ENCODE measurements at places on chromosomes 11 and 22. TPM values are rescaled to one million over a fixed set of nuclear protein-coding genes. Genes with fewer than 3 reads are reported as not detected.

DNA sequence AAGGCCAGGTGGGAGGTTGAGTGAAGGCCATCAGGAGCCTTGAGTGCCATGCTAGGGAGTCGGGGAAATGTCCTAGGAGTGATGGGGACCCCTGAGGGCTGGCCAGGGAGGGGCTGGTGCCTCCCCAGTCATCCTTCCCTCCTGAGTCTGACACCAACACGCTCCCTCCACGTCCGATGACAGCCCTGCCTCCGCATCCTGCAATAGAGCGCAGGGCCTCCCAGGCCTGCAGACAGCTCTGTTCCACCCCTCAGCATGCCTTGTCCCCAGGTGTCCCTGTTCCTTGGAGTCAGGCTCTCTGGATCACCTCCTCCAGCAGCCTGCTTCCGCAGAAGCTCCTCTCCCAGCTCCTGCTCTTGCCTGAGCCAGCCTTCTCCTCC, 3.1 kb downstream of the RAC2 start:
- peak overlapping the region; percentile 57 for H3K27ac ChIP-seq
- peak overlapping the region; percentile 98 for H3K4me3 ChIP-seq
- H3K4me1 ChIP-seq, result peaks cover 91% of the 10 kb centered on the region
- H3K36me3 ChIP-seq, result peaks cover 65% of the 10 kb centered on the region
- H3K27me3 ChIP-seq, result peaks cover 3% of the 10 kb centered on the region

- H3K27me3 ChIP-seq, result no peaks in the 10 kb centered on the region
- H3K36me3 ChIP-seq, result no peaks in the 10 kb centered on the region
- H3K4me1 ChIP-seq, result no peaks in the 10 kb centered on the region
- no peak overlapping the region for H3K4me3 ChIP-seq
- DNase-seq, result no peak
- H3K27ac ChIP-seq, result no peak overlapping the region
Measured at GRCh38 chr11:129637473-129637872, 178.2 kb upstream of the TMEM45B start.

DNA sequence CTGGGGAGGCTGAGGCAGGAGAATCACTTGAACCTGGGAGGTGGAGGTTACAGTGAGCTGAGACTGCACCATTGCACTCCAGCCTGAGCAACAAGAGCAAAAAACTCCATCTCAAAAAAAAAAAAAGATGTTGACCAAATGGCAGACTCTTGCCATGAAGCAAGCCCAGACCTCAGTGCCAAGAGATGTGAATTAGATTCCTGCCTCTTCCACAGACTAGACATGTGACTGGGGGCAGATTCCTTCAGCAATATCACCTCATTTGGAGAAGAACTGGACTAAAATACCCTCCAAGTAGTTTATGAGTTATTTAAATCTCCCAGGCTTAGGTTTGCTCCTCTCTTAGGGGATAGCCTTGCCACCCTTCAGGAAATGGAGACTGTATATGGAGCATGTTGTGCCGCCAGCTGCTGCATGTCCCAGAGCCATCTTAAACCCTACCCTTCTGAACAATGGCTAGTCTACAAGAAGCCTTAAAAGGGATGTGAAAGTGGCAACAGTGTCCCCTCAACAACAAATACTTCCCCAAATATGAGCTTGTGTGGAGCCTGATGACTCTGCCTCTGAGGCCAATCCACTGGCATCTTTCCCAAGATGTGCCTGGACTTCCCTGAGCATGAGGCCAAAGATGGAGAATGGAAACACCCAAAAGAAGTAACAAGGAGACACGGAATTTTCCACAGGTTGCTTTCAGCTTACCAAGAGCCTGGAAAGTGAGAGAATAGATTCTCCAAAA, 763 bp upstream of the MS4A7 start:
- DNase-seq, result peak; percentile 5
- H3K27me3 ChIP-seq, result no peaks in the 10 kb centered on the region
- H3K4me1 ChIP-seq, result no peaks in the 10 kb centered on the region
- no peaks in the 10 kb centered on the region for H3K36me3 ChIP-seq

DNA sequence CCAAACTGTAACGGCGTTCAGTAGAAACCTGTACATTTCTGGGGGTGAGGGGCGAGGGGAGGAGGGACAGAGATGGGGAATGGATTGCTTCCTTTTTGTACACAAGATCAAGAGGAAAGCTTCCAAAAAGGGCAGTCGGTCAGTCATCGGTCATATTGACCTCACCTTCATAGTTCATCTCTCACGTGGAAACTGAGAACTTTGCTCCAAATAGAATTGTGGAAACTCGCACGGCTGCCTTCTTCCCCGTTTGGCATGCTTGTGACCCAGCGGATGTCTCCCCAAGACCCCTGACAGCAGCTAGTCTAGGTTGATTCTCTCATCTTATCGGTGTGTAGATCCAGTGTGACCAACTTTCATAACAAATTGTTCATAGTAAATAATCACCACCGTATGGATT, 47.6 kb downstream of the KCNC1 start:
- H3K27me3 ChIP-seq, result no peaks in the 10 kb centered on the region
- H3K27ac ChIP-seq, result no peak overlapping the region
- no peak for DNase-seq
- H3K4me1 ChIP-seq, result no peaks in the 10 kb centered on the region
- H3K36me3 ChIP-seq, result no peaks in the 10 kb centered on the region
- no peak overlapping the region for H3K4me3 ChIP-seq

- H3K27me3 ChIP-seq, result no peaks in the 10 kb centered on the region
- H3K36me3 ChIP-seq, result no peaks in the 10 kb centered on the region
- no peak for DNase-seq
- H3K4me3 ChIP-seq, result no peak overlapping the region
- H3K4me1 ChIP-seq, result peaks cover 12% of the 10 kb centered on the region
Measured at GRCh38 chr11:61690706-61691379, 10.7 kb downstream of the DAGLA start.

Gene OR51E2
- total RNA-seq, result under 0.01 TPM

Gene GLYATL1B
- 0.09 TPM for total RNA-seq

Gene KCNC1
- total RNA-seq, result under 0.01 TPM

Gene LRRC32
- total RNA-seq, result 2.9 TPM
